Fibroblast of villous mesenchyme (primary cell): ENCODE measurements at places on chromosomes 5 and 9.

- DNase-seq = no peak
Measured at GRCh38 chr5:56386046-56386445, 152.9 kb upstream of the ANKRD55 start.

DNA sequence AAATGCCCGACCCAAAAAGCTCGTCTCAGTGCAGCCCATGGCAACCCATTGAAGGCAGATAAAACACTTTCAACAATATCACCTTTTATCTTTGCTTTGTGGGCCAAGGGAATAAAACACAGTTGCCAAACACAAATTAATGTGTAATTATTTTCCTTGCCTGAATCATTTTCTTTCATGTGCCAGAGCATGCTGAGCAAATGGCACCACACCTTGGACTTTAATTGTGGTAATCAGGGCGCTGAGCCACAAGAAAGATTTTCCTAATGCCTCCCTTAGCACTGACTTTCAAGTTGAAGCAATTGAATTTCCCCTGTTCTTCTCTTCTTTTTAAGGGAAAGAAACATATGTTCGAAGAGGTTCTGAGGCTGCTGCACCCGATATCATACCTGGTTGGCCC lies 297.1 kb upstream of the MSX2 start:
- no peak for DNase-seq

GRCh38 chr9:115855458-115856133 lies 298.0 kb upstream of the PAPPA start:
- no peak for DNase-seq

DNA sequence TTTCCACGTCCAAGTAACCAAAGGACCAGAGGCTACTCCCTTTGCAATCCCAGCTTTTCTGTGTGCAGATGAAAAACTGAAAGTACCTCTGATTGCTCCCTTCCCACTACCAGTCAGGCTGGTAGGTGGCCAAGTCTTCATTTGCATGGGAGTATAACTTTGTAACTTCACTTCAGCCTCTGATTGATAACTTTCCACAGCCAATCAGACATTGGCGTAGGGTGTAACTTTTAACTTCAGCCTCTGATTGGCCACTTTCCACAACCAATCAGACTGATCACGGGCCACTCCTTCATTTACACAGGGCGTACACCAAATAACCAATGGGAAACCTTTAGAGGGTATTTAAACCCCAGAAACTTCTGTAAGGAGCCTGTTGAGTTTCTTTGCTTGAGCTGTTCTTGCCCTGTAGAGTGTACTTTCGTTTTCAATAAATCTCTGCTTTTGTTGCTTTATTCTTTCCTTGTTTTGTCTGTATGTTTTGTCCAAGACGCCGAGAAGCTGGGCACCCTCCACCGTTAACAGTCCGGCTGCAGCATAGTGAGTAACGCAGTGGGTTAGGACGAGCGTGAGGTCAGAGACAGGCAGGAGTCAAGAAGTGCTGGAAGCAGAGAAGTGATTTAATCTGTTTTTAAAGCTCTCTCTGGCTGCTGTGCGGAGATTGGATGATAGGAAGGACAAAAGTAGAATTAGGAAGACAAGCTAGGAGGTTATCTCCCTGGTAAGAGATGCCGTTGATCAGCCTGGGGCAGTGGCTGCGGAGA lies 3.5 kb upstream of the EXOSC2 start:
- peak; percentile 98 for DNase-seq

- no peak for DNase-seq
Measured at GRCh38 chr5:151348789-151349188, 1.4 kb upstream of the SLC36A2 start.

DNA sequence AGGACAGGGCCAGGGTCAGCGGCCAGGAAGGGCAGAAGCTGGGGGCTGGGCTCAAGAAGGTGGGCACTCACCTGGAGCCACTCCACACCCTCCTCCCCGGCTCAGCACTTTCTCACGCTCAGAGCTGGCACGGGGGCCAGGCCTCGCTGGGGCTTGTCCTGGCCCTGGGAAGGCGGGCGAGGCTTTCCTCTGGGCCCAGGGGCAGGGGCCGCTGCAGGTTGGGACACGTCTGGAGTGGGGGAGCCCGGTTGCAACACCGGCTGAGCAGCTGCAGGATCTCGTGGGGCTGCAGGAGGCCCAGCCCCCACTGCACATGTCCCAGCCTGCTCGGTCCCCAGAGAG lies 38.9 kb upstream of the EGFL7 start:
- DNase-seq = no peak

- DNase-seq = no peak
Measured at GRCh38 chr9:7977586-7977985, 178.0 kb upstream of the DMAC1 start.

DNA sequence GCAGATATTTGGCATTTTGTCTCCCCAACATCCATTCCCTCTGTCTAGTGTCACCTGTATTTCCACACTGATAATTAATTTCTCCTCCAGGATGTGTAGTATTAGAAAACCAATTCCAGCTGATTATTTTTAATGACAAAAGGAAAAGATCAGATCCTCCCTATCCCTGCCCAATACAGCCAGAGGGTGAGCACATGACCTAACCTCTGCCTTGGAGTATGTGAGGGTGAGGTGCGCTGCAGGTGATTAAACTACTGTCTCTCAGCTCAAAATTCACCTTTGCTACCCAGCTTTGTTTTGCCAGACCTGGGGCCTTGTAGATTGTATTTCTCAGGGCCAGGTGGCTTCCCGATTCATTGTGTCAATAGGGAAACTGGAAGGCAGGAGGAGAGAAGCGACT lies 402.1 kb downstream of the PRELID2 start:
- no peak for DNase-seq

GRCh38 chr5:27594141-27594540 lies 555.8 kb upstream of the CDH9 start:
- no peak for DNase-seq

- DNase-seq = no peak
Measured at GRCh38 chr5:170614720-170615119, 110.9 kb downstream of the KCNIP1 start.

GRCh38 chr9:72978744-72979143 lies 25.9 kb upstream of the ALDH1A1 start:
- DNase-seq = no peak

DNA sequence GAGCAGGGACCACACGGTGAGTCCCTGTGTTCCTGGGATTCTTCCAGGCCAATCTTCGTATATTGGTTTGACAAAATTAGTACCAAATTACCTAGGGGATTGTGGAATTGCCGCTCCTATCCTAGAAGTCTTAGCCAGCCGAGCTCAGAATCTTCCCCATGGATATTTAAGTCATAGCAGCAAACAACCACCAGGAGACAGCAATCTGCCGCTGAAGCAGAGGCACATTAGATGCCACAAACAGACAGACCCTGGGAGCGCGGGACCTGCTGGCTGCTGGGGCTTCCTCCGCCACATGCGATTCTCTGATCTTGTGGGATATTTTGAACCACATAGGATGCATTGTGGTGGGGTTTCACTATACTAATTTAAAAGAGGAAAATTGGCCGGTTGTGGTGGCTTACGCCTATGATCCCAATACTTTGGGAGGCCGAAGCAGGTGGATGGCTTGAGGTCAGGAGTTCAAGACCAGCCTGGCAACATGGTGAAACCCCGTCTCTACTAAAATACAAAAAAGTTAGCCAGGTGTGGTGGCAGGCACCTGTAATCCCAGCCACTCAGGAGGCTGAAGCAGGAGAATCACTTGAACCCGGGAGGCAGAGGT lies 31.7 kb upstream of the ZBTB43 start:
- peak; percentile 22 for DNase-seq

GRCh38 chr5:154198611-154199230 lies 8.2 kb downstream of the GALNT10 start:
- DNase-seq = peak; percentile 43

DNA sequence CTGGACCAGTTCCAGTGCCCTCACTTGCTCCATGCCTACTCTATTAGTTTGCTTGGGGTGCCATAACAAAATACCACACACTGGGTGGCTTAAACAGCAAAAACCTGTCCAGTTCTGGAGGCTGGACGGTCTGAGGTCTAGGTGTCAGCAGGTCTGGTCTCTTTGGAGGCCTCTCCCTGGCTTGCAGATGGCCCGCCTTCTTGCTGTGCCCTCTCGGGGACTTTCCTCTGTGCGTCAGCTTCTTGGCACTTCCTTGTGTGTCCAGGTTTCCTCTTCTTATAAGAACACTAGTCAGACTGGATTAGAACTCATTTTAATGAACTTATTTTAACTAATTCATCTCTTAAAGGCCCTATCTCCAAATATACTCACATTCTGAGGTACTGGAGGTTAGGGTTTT lies 97.2 kb downstream of the CARTPT start:
- no peak for DNase-seq

GRCh38 chr9:130555968-130556367 lies 23.4 kb upstream of the FUBP3 start:
- DNase-seq = no peak

GRCh38 chr5:160197341-160198144 lies 31.8 kb upstream of the FABP6 start:
- peak; percentile 73 for DNase-seq

GRCh38 chr9:2198956-2199635 lies 183.9 kb downstream of the SMARCA2 start:
- DNase-seq = no peak

DNA sequence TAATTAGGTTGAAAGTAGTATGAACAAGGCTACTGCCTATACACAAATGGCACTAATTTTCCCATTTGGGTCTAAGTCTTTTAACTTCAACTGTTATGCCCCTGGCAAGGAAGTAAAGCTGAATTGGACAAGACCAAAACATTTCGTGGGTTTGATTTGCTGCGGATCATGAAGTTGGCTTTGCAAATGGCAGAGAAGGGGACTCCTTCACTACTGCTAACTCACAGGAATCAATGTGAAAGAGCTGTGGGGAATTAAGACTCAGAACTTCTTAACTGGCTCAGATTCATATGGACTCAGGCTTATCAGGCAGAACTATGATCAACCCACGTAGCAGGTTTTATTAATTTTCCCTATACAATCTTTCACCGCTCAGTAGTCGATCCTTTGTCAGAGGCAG lies 73.8 kb upstream of the IFNE start:
- peak; percentile 44 for DNase-seq
